ENCODE measurements at places on chromosomes 7 and 10.

DNA sequence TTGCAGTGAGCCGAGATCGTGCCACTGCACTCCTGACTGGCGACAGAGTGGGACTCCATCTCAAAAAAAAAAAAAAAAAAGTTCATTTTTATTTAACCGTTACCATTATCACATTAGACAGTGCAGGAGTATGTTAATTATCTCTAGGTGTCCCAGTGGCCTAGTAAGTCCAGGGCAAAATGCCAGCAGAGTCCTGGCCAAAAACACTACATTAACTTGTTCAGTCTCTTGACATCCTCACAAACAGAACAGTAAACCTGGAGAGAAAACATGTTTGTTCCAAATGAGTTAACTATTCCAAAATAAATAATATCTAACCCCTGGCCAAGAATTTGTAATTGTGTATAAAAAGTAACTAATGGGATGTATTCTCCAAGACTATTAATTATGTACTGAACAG is 43.2 kb downstream of the PTPRZ1 start:
- no peak for DNase-seq

GRCh38 chr7:145850636-145851035 is 266.0 kb upstream of the CNTNAP2 start:
- no peak for DNase-seq

GRCh38 chr7:92714767-92715166 is 121.6 kb downstream of the CDK6 start:
- DNase-seq = no peak

DNA sequence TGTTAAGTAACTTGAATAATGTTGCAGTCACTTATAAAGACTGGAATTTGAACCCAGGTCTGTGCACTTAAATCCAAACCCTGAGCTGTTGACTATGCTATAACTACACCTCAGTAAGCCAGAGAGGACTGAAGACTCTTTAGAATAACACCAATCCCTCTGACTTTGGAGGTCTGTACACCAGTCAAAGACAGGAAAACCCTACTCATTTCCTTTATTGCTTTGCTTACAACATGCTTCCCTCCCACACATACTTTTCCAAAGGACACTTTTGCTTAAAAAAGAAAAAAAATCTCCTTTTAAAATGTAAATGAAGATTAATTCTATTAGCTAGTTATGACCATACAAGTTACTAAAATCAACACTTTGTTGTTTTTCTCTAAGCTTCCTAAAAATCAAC is 184.7 kb upstream of the KCTD7 start:
- no peak for DNase-seq

DNA sequence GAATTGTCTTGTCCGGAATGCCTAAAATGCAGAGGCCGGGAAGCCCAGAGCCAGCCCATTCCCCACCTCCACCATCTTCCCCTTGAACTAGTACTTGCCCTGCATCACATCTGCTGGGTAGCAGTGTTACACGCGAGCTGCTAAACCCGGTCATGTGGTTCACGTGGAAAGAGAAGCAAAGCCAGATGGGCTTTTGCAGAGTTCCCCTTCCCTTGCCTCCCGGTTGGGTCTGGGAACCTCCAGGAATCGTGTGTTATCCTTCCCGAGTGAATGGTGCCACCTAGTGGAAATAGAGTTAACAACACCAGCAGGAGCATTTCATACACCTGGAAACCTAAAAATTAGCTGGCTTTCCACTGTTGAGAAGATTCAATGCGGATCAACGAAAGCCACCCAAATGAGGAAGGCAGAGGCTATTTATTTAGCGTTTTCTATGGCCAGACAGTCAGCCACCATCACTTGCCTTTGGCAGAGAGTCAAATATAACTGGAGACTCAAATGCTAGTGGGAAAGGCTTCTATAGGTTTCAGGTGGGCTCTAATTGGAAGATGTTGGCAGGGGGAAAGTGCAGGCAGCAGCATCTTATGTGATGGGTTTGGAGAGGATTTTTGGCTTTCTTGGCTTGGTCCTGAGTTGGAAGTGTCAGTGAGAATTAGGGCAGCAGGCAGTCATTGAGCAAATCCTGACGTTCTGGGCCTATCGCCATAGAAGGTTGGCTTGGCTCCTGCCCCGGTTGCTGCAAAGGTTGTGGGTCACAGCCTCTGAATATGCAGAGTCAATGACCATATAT is 12.9 kb upstream of the DENND2A start:
- peak; percentile 27 for DNase-seq

Measured in activated CD4-positive, alpha-beta T cell treated with anti-CD3 and anti-CD28 coated beads for 4 hours (primary cell).